Left renal pelvis (tissue), 4 donors: ENCODE measurements at places on chromosomes 7 and 10. TPM values are rescaled to one million over a fixed set of nuclear protein-coding genes. Genes with fewer than 3 reads are reported as not detected.

Gene OR2A12
- not detected for polyA plus RNA-seq

Gene FBXL15
- 13.5 TPM for polyA plus RNA-seq

Gene TFPI2
- polyA plus RNA-seq: 16.5 TPM

Gene ADAMTS14
- polyA plus RNA-seq: 1.2 TPM

Gene PRSS37
- polyA plus RNA-seq: 0.14 TPM

Gene EN2
- polyA plus RNA-seq: 0.04 TPM

Gene ANXA8
- polyA plus RNA-seq: 0.17 TPM

Gene RSPH10B
- 1.6 TPM for polyA plus RNA-seq

Gene RSU1
- 65.7 TPM for polyA plus RNA-seq

Gene NODAL
- 0.23 TPM for polyA plus RNA-seq

Gene FRMPD2
- 0.40 TPM for polyA plus RNA-seq

Gene GSAP
- polyA plus RNA-seq: 11.1 TPM

Gene ZNF804B
- 0.26 TPM for polyA plus RNA-seq

Gene DOCK1
- 62.7 TPM for polyA plus RNA-seq

Gene SCIN
- 122 TPM for polyA plus RNA-seq

Gene FANK1
- polyA plus RNA-seq: 8.4 TPM

Gene GNAT3
- not detected for polyA plus RNA-seq

Gene STOX1
- polyA plus RNA-seq: 11.4 TPM

Gene HEPACAM2
- polyA plus RNA-seq: 0.42 TPM

Gene TLX1
- polyA plus RNA-seq: 0.24 TPM

Gene ZNF248
- 39.0 TPM for polyA plus RNA-seq

Gene GDF2
- polyA plus RNA-seq: not detected

Gene CLDN15
- 10.6 TPM for polyA plus RNA-seq

Gene NCF1
- polyA plus RNA-seq: 2.0 TPM

Gene OR2A5
- not detected for polyA plus RNA-seq

Gene PSD
- polyA plus RNA-seq: 8.7 TPM
